ENCODE measurements at places on chromosomes 5 and 9. TPM values are rescaled to one million over a fixed set of nuclear protein-coding genes. Genes with fewer than 3 reads are reported as not detected.
A peak's percentile ranks its signal among the peaks of the same experiment; 100 is the strongest.

Gene TTC39B
- total RNA-seq: 46.7 TPM

Gene SLC24A2
- total RNA-seq: not detected

Gene FOXD4L3
- total RNA-seq: 0.78 TPM

Gene CDX1
- total RNA-seq: not detected

Gene OCLN
- 4.0 TPM for total RNA-seq

Gene NCS1
- total RNA-seq: 58.3 TPM

Gene PCDH1
- total RNA-seq: 43.4 TPM

Gene PSIP1
- 68.2 TPM for total RNA-seq

- H3K27me3 ChIP-seq: no peaks in the 10 kb centered on the region
- H3K36me3 ChIP-seq: peaks cover 17% of the 10 kb centered on the region
- no peak overlapping the region for H3K4me3 ChIP-seq
- H3K27ac ChIP-seq: no peak overlapping the region
Measured at GRCh38 chr5:131745703-131746102, 51.1 kb downstream of the FNIP1 start.

DNA sequence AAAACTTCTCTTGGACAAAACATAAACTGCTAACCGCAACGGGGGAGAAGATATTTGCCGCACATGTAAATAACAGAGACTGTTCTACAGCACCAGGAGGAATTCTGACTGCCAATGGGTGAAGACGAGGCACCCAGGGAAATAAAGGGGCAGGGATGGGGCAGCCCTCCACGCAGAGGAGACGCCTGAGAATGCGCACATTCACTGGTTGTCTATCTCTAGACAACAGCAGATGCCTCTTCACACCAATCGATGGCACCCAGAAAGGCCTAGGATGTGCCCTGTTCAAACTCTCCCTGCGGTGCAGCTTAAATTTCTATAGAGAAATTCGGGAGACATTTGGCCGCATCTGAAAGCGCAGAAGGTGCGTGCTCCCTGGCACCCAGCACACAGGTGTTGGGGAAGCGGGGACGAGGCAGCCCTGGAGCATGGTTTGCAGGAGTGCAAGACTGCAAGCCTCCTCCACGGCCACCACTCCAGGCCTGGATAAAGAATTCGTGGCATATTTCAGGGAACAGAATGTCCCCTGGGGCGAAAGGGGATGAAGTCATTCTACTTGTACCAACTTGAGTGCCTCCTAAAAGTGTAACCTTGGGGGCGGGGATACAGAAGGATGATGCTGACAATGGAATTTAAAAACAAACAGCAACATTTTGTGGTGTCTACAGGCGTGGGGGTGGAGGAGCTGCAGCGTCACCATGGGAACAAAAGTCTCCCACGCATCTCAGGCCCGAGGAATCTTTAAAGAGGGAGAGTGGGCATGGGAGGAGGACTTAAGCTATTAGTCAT, 6.3 kb upstream of the IRX2 start:
- no peak overlapping the region for H3K27ac ChIP-seq
- peaks cover 26% of the 10 kb centered on the region for H3K4me1 ChIP-seq
- H3K27me3 ChIP-seq: peaks cover 3% of the 10 kb centered on the region
- no peak overlapping the region for H3K4me3 ChIP-seq

- H3K27ac ChIP-seq: no peak overlapping the region
- no peaks in the 10 kb centered on the region for H3K36me3 ChIP-seq
- H3K27me3 ChIP-seq: no peaks in the 10 kb centered on the region
- no peak for DNase-seq
- H3K4me1 ChIP-seq: peaks cover 34% of the 10 kb centered on the region
Measured at GRCh38 chr5:169168280-169168679, 132.7 kb downstream of the SLIT3 start.

GRCh38 chr5:91026466-91026865, 356.7 kb downstream of the ARRDC3 start:
- H3K27ac ChIP-seq: no peak overlapping the region
- H3K4me3 ChIP-seq: no peak overlapping the region
- no peaks in the 10 kb centered on the region for H3K27me3 ChIP-seq
- no peak for DNase-seq
- no peaks in the 10 kb centered on the region for H3K4me1 ChIP-seq

DNA sequence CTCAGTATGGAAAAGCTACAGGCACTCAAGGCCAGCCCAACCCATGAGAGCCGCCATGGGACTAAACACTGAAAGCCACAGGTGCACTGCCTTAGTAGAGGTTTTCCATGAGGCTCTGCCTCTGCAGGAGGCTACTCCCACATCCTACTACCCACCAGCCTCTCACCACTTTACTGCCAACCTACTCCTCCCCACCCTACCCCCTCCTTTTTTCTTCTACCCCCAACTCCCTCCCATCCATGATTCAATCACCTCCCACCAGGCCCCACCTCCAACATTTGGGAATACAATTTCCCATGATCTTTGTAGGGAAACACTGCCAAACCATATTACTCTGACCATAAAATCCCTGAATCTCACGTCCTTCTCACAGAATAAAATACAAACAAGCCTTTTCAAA, 101.6 kb upstream of the CTSV start:
- H3K4me3 ChIP-seq: no peak overlapping the region
- H3K27me3 ChIP-seq: no peaks in the 10 kb centered on the region
- DNase-seq: no peak
- no peaks in the 10 kb centered on the region for H3K36me3 ChIP-seq

- no peak for DNase-seq
- H3K27ac ChIP-seq: no peak overlapping the region
- H3K4me1 ChIP-seq: peaks cover 4% of the 10 kb centered on the region
- no peak overlapping the region for H3K4me3 ChIP-seq
- no peaks in the 10 kb centered on the region for H3K27me3 ChIP-seq
- no peaks in the 10 kb centered on the region for H3K36me3 ChIP-seq
Measured at GRCh38 chr9:137211532-137211931, 6.0 kb downstream of the NDOR1 start.

DNA sequence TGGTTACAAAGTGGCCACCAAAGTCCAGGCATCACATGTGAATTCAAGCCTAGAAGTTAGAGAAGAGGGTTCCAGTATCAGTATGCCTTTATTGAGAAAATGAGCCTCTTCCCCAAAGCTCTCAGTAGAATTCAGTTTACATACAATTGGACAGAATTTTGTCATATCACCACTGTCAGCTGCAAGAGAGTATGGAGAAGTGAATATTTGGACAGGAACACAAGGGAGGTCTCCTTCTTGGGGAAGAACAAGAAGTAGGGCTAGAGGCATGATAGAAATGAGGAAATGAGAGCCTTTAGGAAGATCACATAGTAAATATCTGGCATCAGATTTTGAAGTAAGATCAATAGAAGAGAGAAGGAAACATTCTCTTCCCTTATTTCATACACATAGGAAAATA, 27.8 kb upstream of the VLDLR start:
- H3K4me3 ChIP-seq: no peak overlapping the region
- H3K36me3 ChIP-seq: no peaks in the 10 kb centered on the region
- no peak overlapping the region for H3K27ac ChIP-seq
- no peaks in the 10 kb centered on the region for H3K4me1 ChIP-seq

DNA sequence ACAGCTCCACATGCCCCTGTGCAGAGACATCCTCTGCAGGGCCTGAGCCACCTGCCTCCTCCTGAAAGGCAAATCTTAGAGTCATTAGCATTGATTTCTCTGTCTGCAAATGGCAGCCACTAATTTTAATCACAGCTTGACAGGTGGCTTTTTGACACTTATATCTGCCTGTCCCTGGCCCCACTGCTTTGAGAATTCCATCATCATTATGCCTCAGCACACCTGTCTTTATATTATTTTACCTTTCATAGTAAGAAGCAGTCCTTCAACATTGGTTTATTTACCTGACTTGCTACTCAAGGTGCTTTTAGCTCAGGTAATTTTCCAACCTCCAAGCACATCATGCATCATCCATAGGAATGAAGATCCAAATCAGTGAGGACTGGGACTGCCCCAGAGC, 451.3 kb downstream of the MTRR start:
- no peak overlapping the region for H3K27ac ChIP-seq
- H3K4me1 ChIP-seq: no peaks in the 10 kb centered on the region
- no peaks in the 10 kb centered on the region for H3K36me3 ChIP-seq
- no peaks in the 10 kb centered on the region for H3K27me3 ChIP-seq
- DNase-seq: no peak

- H3K4me3 ChIP-seq: no peak overlapping the region
- no peak overlapping the region for H3K27ac ChIP-seq
Measured at GRCh38 chr5:59036274-59036961, 453.5 kb downstream of the RAB3C start.

GRCh38 chr5:62132276-62132675, 173.7 kb upstream of the KIF2A start:
- no peaks in the 10 kb centered on the region for H3K4me1 ChIP-seq
- H3K27me3 ChIP-seq: no peaks in the 10 kb centered on the region
- H3K4me3 ChIP-seq: no peak overlapping the region
- H3K27ac ChIP-seq: no peak overlapping the region
- no peak for DNase-seq

- peak overlapping the region; percentile 94 for H3K27ac ChIP-seq
- H3K4me3 ChIP-seq: peak overlapping the region; percentile 80
- no peaks in the 10 kb centered on the region for H3K4me1 ChIP-seq
Measured at GRCh38 chr5:79512471-79513307, 1.2 kb downstream of the HOMER1 start.

GRCh38 chr5:83364312-83365299, 106.9 kb upstream of the VCAN start:
- no peak overlapping the region for H3K4me3 ChIP-seq
- no peaks in the 10 kb centered on the region for H3K4me1 ChIP-seq
- H3K27ac ChIP-seq: no peak overlapping the region
- DNase-seq: no peak
- H3K36me3 ChIP-seq: no peaks in the 10 kb centered on the region

GRCh38 chr9:133148199-133149129, 15.2 kb downstream of the GBGT1 start:
- no peaks in the 10 kb centered on the region for H3K36me3 ChIP-seq
- H3K4me3 ChIP-seq: peak overlapping the region; percentile 88
- H3K27me3 ChIP-seq: no peaks in the 10 kb centered on the region
- DNase-seq: no peak
- H3K4me1 ChIP-seq: peaks cover 34% of the 10 kb centered on the region

DNA sequence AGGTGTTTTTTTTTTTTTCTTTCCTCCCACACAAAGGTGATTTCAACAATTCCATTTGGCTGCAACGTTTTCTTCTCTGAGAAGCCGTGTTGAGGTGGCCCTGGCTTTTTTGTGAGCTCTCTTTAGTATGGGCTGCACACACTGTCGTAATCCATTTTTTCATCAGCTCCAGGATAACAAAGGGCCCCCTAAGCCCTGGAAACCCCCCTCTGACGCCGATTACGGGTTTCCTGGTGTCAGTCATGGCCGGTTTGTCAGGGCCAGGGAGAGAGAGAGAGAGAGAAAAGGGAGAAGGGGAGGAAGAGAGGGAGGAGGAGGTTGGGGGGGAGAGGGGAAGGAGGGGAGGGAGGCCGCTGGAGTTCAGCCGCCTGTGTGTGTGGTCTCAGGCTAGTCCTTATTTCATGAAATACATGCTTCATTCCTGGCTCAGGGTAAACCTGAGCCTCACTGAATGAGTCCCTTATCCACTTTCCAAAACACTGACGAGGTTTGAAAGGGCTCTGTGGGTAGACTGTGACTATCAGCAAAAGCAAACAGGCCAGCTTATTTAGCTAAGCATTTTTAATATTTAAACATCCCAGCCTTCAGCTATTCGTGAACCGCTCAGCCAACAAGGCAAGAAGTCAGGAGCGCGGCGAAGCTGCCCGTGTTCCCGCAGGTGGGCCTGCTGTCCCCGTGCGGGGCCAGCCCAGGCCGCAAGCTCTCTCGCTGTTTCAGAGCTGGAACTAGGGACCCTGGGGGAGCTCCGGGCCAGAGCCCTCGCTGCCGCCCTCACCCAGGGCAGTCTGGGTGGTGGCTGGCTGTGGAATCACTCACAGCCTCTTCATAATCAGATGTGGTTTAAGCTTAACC, 172.8 kb downstream of the ERCC6L2 start:
- peak overlapping the region; percentile 57 for H3K4me3 ChIP-seq
- no peaks in the 10 kb centered on the region for H3K36me3 ChIP-seq
- DNase-seq: no peak
- H3K27me3 ChIP-seq: no peaks in the 10 kb centered on the region
- H3K4me1 ChIP-seq: peaks cover 28% of the 10 kb centered on the region
- peak overlapping the region; percentile 77 for H3K27ac ChIP-seq

DNA sequence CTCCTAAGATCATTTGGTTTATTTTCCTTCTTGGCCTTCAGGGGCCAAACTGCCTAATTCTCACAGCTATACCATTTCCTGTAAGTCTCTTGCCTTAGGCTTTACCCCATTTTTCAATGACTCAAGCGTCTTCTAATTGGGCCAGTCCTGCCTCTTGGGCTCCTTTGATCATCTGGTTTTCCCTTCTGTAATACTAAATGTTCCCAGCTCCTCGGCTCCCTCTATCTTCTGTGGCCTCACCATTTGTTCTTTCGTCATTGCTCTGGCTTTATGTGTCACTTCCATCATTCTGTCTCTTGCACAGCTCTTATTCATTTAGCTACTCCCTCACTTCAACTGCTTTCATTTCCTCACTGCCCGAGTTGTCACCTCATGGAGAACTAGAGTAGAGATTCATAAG, 14.5 kb upstream of the SPINK7 start:
- no peaks in the 10 kb centered on the region for H3K27me3 ChIP-seq
- no peaks in the 10 kb centered on the region for H3K4me1 ChIP-seq
- no peak for DNase-seq
- H3K4me3 ChIP-seq: no peak overlapping the region

- no peak for DNase-seq
- no peak overlapping the region for H3K27ac ChIP-seq
- no peaks in the 10 kb centered on the region for H3K4me1 ChIP-seq
- no peaks in the 10 kb centered on the region for H3K36me3 ChIP-seq
Measured at GRCh38 chr5:79898611-79899010, 92.5 kb downstream of the MTX3 start.

GRCh38 chr5:55969956-55970355, 24.8 kb downstream of the IL6ST start:
- peaks cover 17% of the 10 kb centered on the region for H3K4me1 ChIP-seq
- no peak overlapping the region for H3K4me3 ChIP-seq

DNA sequence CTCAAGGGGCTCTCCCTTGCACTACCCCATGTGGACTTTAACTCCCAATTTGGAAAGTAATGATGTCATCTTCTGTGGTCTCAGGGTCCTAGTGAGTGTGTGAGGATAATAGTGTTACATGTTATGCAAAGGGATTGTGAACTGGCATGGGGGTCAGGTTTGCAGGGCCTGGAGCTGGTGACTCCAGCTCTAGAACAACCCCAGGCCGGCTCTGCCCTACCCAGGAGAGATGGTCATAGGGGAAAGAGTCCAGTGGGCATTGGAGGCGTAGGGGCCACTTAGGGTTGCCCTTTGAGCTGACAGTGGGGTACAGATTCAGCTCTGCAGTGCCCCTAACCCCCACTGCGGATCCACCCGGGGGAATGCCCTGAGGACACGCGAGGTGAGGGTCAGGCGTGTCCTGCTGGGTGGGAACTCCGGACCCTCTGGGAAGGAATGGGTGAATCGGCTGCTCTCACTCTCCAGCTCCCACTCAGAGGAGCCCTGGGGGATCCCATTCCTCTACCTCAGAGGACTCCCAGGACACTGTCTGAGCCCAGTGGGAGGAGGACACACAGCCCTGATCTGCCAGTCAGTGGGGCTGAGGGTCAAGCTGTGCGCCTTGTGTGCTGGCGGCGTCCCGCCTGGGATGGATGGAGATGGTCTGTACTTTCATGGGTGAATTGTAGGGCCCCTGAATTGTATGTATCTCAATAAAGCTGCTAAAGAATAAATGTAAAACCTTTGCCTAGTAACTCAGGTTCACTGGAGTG, 2.5 kb upstream of the NKD2 start:
- peaks cover 6% of the 10 kb centered on the region for H3K27me3 ChIP-seq
- H3K4me3 ChIP-seq: no peak overlapping the region
- H3K4me1 ChIP-seq: peaks cover 5% of the 10 kb centered on the region

GRCh38 chr9:17272536-17272935, 137.7 kb downstream of the CNTLN start:
- H3K4me1 ChIP-seq: no peaks in the 10 kb centered on the region
- no peaks in the 10 kb centered on the region for H3K36me3 ChIP-seq
- H3K4me3 ChIP-seq: no peak overlapping the region
